Mesenchymal stem cell (in vitro differentiated cells and primary cell): ENCODE measurements at places on chromosomes 1 and 21.

- no peaks in the 10 kb centered on the region for H3K4me1 ChIP-seq
- no peaks in the 10 kb centered on the region for H3K27me3 ChIP-seq
- peaks cover 98% of the 10 kb centered on the region for H3K36me3 ChIP-seq
- DNase-seq, result no peak
- no peak overlapping the region for H3K27ac ChIP-seq
These were observed 33.7 kb downstream of the PLPP3 start for GRCh38 chr1:56545711-56546110.

GRCh38 chr1:119943216-119943615 lies 46.9 kb upstream of the ADAM30 start:
- no peak for DNase-seq
- H3K27ac ChIP-seq, result no peak overlapping the region
- H3K4me3 ChIP-seq, result no peak overlapping the region
- H3K36me3 ChIP-seq, result peaks cover 54% of the 10 kb centered on the region
- no peaks in the 10 kb centered on the region for H3K27me3 ChIP-seq

DNA sequence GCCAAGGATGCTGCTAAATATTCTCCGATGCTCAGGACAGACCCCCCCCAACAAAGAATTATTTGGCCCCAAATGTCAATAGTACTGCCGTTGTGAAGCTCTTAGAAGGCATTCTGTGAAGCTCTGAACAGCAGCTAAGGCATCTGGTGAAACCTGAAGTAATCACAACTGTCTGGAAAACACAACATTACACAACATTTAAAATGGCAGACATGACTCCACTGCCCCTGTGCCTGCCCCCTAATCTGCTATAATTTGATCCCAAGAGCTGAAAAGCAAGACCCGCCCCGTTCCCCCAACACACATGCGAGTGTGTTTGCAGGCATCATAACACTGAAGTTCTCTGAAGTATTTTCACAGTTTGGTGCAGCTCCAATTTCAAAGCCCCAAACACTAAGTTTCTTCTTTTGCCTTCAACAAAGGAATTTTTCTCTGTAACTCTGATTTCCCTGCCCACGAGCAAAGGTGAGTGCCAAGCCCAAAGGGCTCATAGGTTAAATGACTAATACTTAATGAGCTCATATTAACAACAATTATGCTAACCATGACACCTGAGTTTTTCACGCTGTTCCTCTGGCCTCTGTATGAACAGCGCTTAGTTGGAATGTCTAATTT lies 129.2 kb downstream of the CLIC6 start:
- peak; percentile 48 for DNase-seq
- H3K27me3 ChIP-seq, result no peaks in the 10 kb centered on the region
- no peak overlapping the region for H3K27ac ChIP-seq
- H3K36me3 ChIP-seq, result peaks cover 7% of the 10 kb centered on the region

- H3K36me3 ChIP-seq, result no peaks in the 10 kb centered on the region
- no peak for DNase-seq
- no peak overlapping the region for H3K27ac ChIP-seq
- H3K4me1 ChIP-seq, result no peaks in the 10 kb centered on the region
- H3K27me3 ChIP-seq, result no peaks in the 10 kb centered on the region
These were observed 34.8 kb upstream of the SLC35F3 start for GRCh38 chr1:233869680-233870079.

- H3K36me3 ChIP-seq, result no peaks in the 10 kb centered on the region
- no peaks in the 10 kb centered on the region for H3K27me3 ChIP-seq
- H3K4me3 ChIP-seq, result no peak overlapping the region
These were observed 44.0 kb downstream of the NTNG1 start for GRCh38 chr1:107184888-107185287.

- H3K4me1 ChIP-seq, result no peaks in the 10 kb centered on the region
- no peaks in the 10 kb centered on the region for H3K36me3 ChIP-seq
- H3K27ac ChIP-seq, result no peak overlapping the region
These were observed 12.3 kb downstream of the HUNK start for GRCh38 chr21:31885146-31885545.

DNA sequence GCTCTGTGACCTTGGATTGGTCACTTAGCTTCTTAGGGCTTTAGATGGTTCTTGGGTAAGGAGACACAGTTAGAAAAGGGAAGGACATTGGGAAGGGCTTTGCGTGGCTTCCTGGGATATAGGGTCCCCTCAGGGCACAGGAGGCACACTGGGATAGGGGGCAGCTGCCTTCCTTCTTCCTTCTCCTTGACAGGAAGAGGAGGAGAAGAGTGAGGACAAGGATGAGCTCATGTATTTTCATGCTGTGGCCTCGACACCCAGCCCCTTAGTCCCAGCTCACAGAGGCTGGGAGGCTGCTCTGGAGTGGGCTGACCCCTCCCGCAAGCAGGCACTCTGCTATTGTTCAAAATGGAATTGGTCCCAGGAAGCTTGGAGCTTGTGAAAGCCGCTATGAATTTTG lies 45.7 kb upstream of the POU3F1 start:
- DNase-seq, result no peak
- no peak overlapping the region for H3K27ac ChIP-seq
- no peaks in the 10 kb centered on the region for H3K36me3 ChIP-seq
- no peak overlapping the region for H3K4me3 ChIP-seq
- peaks cover 2% of the 10 kb centered on the region for H3K4me1 ChIP-seq

- no peak overlapping the region for H3K27ac ChIP-seq
- no peaks in the 10 kb centered on the region for H3K27me3 ChIP-seq
- no peak overlapping the region for H3K4me3 ChIP-seq
- H3K4me1 ChIP-seq, result no peaks in the 10 kb centered on the region
- DNase-seq, result peak; percentile 9
These were observed 110.6 kb upstream of the ADAMTS5 start for GRCh38 chr21:27077501-27077900.

DNA sequence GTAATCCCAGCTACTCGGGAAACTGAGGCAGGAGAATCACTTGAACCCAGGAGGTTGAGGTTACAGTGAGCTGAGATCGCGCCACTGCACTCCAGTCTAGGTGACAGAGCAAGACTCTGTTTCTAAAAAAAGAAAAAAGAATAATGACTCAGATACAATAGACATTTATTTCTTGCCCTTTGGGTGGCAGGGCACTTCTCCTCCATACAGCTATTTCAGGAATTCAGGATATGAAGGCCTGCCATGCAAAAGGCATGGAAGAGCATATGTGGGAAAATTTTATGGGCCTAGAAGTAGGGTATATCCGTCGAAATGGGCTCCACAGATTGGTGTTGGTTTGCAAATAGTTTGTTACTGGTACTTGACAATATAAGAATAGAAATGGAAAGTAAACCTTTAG lies 20.2 kb upstream of the POGZ start:
- no peak overlapping the region for H3K4me3 ChIP-seq
- no peak overlapping the region for H3K27ac ChIP-seq
- peaks cover 2% of the 10 kb centered on the region for H3K4me1 ChIP-seq
- DNase-seq, result no peak
- no peaks in the 10 kb centered on the region for H3K27me3 ChIP-seq

DNA sequence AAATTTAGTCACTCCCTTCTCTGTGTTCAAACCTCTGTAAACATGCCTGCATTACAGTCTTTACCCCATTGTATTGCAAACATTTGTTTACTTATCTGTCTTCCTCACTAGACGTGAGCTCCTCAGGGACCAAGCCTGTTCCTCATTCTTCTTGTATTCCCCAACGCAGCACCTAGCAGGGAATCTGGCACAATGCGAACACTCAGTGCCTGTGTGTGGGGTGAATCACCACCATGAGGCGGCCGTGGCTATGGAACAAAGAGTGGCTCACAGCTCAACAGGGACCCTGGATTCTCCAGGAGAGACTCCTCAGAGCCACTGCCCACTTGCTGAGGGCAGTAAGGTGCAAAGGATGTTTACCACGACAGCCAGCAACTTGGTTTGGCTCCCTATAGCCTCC lies 95.9 kb downstream of the DDX20 start:
- DNase-seq, result no peak
- H3K27me3 ChIP-seq, result peaks cover 63% of the 10 kb centered on the region
- H3K4me3 ChIP-seq, result no peak overlapping the region
- H3K27ac ChIP-seq, result no peak overlapping the region

GRCh38 chr1:115925467-115925866 lies 50.8 kb upstream of the SLC22A15 start:
- no peaks in the 10 kb centered on the region for H3K36me3 ChIP-seq
- H3K4me1 ChIP-seq, result no peaks in the 10 kb centered on the region
- DNase-seq, result no peak
- no peak overlapping the region for H3K4me3 ChIP-seq
